Left cardiac atrium (tissue), 4 donors: ENCODE measurements at places on chromosomes 4 and X. TPM values are rescaled to one million over a fixed set of nuclear protein-coding genes. Genes with fewer than 3 reads are reported as not detected.

VSIG1 gene
- not detected for total RNA-seq

SPANXA2 gene
- total RNA-seq, result not detected

- DNase-seq, result no peak
Observed at GRCh38 chrX:23369027-23369426, 34.4 kb downstream of the PTCHD1 start.

GRCh38 chrX:154525606-154526490, 9.8 kb upstream of the FAM3A start:
- no peak for DNase-seq

- no peak for DNase-seq
Observed at GRCh38 chrX:17987783-17988182, 126.7 kb upstream of the RAI2 start.

DNA sequence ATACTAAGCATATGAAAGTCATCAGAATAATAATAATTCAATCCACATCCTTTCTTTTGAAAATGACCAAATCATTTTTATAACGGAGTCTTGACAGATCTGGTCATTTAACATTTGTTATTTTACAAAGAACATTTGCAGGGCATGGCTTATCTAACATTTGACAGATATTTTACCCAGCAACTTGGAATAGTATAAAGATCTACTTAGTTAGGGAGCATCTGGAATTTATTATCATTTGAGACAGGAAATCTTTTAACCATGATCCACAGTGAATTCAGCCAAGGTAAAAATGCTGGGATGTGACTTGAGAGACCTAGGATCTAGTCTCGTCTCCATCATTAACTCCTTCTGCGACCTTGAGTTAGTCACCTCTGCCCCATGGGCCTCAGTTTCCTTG, 22.4 kb downstream of the STARD8 start:
- DNase-seq, result no peak

GRCh38 chr4:71095545-71095944, 102.1 kb downstream of the DCK start:
- no peak for DNase-seq

GRCh38 chrX:24133312-24133711, 16.2 kb upstream of the ZFX start:
- DNase-seq, result no peak
